ENCODE measurements at places on chromosomes 2 and 18. TPM values are rescaled to one million over a fixed set of nuclear protein-coding genes. Genes with fewer than 3 reads are reported as not detected.

Gene TTR
- total RNA-seq: not detected

Gene C1QL2
- not detected for total RNA-seq

Gene FBXO48
- 0.20 TPM for total RNA-seq

Gene SLC25A52
- total RNA-seq: under 0.01 TPM

Gene PLA2R1
- 7.0 TPM for total RNA-seq

Gene CYRIA
- total RNA-seq: 26.4 TPM

Gene FOXD4L1
- under 0.01 TPM for total RNA-seq
